ENCODE measurements at places on chromosomes 12 and 14. TPM values are rescaled to one million over a fixed set of nuclear protein-coding genes. Genes with fewer than 3 reads are reported as not detected.

The STRN3 gene
- total RNA-seq, result 154 TPM

The INHBC gene
- total RNA-seq, result not detected

The KLRB1 gene
- not detected for total RNA-seq

The GLT8D2 gene
- total RNA-seq, result 5.2 TPM

DNA sequence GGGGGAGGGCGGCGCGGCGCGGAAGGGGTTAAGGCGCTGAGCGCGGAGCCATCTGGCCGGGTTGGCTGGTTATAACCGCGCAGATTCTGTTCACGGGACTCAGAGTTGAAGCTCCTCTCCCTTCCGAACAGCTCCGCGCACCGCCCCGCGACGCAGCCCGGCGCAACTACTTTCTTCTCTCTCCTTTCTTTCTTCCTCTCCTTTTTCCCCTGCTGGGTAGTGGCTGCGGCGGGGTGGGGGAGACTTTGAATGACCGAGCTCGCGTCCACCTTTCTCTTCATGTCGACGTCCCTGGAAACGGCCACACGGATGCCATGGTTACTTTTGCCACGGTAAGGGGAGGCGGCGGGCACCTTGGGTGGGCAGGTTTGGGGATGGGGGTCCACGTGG, at the start of gene NTF3:
Gene NTF3, plus strand, starts transcription at position 98 of the 390 bp plus-strand sequence. Its CDS starts 217 bp downstream, at position 315.
- DNase-seq, result no peak

DNA sequence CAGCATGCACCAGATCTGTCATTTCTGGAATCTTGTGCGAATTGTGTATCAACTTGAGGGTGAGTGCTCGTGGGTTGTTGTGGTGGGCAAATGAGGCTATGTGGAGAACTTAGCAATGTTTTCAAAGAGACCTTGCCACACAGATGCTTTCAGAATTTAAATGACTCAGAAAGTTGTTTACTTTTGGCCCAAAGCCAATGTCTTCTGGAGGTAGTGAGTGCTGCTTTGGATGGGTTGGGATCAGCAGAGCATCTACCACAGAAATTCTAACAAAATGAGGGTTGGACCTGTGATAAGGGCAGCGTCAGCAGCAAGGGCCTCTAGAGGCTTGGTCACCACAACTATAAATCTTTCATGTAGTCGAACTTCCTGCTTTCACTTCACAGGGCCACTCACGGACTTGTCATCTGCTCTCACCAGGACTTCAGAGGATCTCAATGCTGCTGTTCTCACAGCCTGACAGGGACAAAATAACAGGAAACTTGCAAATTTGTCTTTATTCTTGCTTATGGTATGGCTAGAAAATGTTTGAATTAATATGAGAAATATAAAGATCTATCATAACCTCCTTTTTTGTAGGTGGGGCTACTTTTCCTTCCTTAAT, 111.4 kb downstream of the DACT1 start:
- DNase-seq, result no peak

All from psoas muscle (tissue), 8 donors.